ENCODE measurements at places on chromosomes 13 and 19. TPM values are rescaled to one million over a fixed set of nuclear protein-coding genes. Genes with fewer than 3 reads are reported as not detected.

Gene S1PR2
- 11.2 TPM for total RNA-seq

DNA sequence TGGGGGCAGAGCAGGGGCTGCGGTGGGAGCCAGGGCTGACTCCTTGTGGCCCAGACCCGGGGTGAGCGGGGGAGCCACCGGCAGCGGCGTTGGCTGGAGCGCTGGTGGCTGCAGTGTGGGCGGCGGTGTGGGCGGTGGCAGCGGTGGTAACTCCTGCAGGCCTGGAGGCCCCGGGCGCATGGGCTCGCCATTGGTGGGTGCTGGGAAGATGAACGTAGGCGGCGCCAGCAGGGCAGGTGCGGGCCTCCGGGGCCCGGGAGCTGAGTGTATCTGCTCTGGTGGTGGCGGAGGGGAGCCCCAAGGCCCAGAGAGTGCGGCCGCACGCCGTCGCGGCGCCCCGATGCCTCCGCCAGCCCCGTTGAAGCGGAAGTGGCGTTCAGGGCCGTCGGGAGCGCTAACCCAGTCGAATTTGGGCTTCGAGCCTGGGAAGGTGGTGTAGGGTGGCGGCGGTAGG, 2.0 kb downstream of the GGN start:
- DNase-seq = no peak

DNA sequence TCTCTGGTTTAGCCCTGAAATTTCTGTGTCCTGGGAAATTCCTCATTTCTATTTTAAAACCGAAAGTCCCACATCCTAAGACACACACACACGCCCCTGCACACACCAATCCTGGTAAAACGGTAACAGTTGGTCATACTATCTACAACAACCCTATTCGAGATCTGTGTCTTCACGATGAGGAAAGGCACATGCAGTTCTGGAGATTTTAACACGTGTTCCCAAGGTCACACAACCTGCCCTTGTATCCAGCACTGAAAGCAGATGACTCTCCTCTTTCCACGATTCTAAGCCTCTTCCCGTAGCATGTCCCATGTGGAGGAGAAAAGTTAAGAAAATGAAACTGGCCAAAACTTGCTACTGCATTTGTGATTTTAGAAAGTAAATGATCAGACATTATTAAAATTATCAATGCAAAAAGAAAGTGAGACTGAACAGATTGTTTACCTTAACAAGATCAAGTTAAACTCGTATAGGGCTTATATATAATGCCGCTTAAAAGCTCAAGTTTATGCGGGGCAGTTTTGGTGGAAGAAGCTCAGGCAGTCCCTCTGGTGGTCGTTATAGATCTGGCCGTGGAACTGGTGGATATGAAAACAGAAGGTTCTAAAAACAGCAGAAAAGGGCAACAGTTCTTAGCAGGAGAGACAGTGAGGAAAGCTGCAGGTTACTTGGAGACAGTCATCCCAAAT, 32.7 kb downstream of the VSTM1 start:
- no peak for DNase-seq

DNA sequence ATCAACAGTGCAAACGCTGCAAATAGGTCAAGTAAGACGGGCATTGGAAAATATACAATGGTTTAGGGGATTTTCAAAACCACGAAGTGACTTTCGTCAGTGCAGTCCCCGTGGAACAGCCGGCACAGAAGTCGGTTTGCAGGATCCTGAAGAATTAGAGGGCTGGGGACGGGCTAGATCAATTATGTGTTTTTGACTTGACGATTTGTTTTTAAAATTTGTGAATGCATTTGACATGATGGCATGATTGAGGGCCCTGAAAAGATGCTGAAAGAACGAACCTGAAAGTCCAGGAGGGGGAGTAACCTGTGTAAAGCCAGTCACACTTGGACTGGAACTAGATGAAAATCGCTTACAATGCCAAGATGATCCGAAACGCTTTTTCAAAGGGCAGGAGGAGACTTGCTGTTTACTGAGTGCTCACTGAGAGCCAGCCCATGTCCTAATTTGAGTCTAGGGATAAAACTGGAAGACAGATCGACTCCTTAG, 8.9 kb upstream of the DGKH start:
- no peak for DNase-seq

Gene WDR87
- total RNA-seq = under 0.01 TPM

DNA sequence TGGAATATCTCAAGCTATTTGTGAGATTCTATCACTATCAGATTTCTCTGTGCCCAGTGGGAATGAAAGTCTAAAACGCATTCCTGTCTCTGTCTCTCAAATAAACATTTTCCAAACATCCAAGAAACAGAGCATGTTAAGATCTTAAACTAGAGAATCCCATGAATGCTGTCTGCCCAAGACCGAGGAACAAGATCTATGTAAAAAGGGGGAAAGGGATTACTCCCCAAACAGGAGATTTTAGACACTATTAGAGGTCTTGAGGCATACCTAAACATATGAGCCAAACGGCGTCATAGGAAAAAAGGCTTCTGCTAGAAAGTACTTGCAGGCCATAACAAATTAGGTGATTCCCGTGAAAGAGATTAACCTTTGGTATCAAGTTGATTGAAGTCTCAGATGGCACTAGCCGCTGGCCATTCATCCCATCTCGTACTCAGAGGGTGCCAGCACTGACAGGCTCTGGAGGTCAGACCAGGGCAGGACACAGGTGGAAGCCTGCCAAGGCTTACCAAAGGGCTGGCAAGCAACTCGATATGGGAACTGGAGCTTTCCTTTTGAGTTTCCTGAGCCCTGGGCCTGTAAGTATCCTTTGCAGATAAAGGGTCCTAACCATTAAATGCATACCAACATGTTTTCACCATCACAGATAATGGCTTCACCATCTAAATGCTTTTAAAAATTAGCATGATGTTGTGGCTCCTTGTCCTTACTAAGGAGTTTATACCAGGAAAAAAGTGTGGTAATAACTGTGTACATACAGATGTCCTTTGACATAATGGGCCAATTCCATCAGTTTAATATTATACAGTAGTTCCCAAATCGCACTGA, 225.2 kb downstream of the FOXO1 start:
- DNase-seq = peak; percentile 76

GRCh38 chr19:41484822-41485221, 41.9 kb downstream of the ERICH4 start:
- DNase-seq = no peak

DNA sequence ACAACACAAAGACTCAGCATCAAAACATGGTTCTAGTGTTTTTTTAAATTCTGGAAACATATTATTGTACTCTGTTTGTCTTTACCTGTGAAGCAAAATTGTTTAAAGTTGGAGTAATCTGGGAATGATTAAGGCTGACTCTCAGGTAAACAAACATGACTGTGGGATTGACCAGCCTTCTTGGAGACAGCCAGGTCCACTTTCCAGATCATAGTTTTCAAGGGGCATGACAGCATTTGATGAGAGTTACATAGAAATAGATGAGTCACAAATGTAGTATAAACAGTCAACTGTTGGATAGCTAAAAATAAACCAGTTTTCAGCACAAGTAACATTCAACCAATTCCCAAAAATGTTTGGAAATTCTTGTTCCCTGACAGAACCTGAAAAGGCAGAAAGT, 1680.9 kb downstream of the OLFM4 start:
- no peak for DNase-seq

Gene SACS
- 76.8 TPM for total RNA-seq

Gene IL11
- total RNA-seq = 0.31 TPM

Gene ZNF724
- 6.6 TPM for total RNA-seq

- DNase-seq = peak; percentile 99
Observed at GRCh38 chr13:80840316-80840976, 499.5 kb upstream of the SPRY2 start.

Gene PCP2
- total RNA-seq = not detected

Gene C2CD4C
- 1.2 TPM for total RNA-seq

Gene ZNF814
- 10.8 TPM for total RNA-seq

- peak; percentile 29 for DNase-seq
Observed at GRCh38 chr13:48775804-48776203, 122.1 kb downstream of the CYSLTR2 start.

Gene KIR2DL1
- total RNA-seq = not detected

GRCh38 chr13:35744566-35745178, 268.2 kb upstream of the MAB21L1 start:
- DNase-seq = peak; percentile 67

Gene TINCR
- total RNA-seq = 0.18 TPM

DNA sequence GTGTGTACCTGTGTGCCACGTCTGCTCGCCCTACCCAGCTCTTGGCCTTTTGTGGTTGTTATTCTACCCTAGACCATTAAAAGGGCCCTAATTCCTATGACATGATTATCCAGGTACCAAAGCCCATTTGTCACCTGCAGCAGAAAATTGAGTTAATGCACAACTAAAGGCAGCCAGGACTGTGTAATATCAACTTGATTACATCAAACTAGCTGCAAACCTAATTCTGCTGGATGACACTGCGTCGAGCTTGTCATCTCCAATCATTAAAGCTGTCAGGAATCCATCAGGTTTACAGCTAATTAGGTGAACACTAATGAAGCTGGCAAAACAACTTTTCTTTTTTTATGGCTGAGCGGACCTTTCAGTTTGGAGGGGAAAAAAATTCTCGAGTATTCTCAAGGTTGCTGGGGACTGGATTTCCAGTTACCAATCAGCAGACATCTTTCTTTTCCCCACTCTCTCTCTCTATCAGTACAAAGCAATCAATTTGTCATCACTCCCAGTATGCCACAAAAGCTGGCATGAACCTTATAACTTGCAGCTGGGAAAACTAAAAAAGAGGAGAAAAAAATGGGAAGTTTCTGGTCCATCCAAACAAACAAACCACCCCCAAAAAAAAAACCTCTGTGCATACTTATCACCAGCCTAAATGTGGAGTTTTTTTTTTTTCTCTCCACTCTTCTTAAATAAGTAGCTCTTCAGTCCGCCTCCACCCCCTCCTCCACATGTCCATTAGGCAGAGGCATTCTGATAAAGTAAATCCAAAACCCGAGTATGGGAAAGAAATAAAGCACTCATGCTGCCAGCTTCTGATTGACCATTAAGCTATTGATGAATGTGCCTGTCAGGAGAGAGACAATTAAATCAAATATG, 2.8 kb downstream of the TSHZ3 start:
- DNase-seq = no peak

Gene ECSIT
- 39.6 TPM for total RNA-seq

Gene MBD3L3
- not detected for total RNA-seq

- DNase-seq = peak; percentile 90
Observed at GRCh38 chr19:18049385-18049784, 37.3 kb downstream of the IL12RB1 start.

DNA sequence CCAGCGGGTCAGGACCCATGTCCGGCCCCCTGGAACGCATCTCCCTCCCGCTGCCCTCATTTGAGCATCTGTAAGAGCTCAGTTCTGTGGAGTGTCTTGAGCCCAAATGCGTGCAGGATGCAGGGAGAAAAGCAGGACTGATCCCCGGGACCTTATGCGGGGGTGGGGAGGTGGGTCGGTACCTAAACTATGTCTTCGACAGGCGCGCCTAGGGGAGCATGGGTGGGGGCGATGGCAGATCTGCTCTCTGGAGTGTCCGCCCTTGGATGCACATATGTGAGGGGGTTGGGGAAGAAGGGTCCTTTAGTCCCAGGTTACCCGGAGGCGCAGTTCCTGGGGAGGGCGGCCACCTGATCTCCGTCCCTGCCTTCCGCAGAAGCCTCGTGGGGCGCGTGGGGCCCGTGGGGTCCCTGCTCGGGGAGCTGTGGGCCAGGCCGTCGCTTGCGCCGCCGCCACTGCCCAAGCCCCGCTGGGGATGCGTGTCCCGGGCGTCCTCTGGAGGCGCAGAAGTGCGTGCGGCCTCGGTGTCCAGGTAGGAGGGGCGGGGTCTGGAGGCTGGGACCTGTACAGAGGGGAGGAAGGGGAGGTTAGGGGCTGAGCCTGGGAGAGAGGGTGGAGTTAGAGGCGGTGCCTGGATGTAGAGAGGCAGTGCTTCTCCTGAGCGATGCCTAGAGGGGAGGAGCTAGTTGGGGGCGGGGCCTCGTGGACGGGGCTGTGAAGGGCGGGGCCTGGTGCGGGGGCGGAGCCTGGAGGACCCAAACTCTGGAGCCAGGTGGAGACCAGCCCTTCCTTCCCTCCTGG, 2.9 kb downstream of the CILP2 start:
- DNase-seq = peak; percentile 64

DNA sequence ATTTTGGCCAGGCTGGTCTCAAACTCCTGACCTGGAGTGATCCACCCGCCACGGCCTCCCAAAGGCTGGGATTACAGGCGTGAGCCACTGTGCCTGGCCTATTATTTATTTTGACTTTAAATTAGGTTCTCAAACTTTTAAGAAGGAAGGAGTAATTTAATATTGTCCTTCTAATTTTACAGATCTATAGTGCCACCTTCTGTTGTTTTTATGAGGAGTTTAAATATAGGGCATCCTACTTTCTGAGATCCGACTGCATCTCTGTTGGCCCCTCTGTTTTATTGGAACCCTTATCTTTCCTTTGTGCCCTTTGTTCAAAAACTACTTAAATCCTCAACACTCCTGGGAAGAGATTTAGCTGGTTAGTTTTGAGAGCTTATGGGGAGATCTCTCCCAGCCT, 25.4 kb upstream of the ZMYM5 start:
- peak; percentile 7 for DNase-seq

DNA sequence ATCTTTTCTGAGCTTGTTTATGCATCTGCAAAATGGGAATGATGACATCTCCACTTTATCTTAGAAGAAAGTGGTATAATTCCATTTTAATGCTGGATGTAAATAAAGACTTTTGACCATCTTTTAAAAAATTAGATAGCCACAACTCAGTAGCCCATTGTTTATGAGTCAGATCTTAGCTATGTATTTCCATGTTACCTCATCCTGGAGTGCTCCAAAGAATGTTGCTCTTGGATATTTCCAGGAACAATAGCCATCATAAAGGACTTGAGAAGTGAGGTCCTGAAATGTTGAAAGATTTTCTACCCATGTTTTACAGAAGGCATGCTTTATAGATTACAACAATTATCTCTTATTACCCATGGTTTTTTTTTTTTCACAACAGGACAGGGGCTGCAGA, 229.3 kb upstream of the EDNRB start:
- no peak for DNase-seq

- peak; percentile 87 for DNase-seq
Observed at GRCh38 chr13:99312493-99312883, 5.3 kb upstream of the GPR183 start.

Data from muscle of leg (tissue), 16 donors.